ENCODE measurements at places on chromosomes 2 and 18.
A peak's percentile ranks its signal among the peaks of the same experiment; 100 is the strongest.

GRCh38 chr2:190996338-190996946 lies 17.5 kb downstream of the STAT1 start:
- peak; percentile 4 for DNase-seq

DNA sequence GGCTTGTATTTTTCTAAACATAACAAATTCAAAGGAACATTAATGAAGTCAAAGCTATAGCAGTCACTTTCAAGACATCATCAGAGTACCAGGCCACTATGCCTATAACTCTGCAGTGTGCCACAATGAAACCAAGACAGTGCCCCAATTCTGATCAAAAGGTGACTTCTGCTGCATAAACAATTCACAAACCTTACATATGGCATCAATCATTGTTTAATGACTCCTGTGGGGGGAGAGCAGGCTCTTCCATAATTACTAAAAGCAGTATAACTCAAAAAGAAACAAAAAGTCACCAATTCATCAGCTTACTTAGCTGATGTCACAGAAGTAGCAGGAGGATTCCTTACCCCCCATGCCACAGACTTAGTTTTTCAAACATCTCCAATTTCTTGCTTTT lies 15.5 kb downstream of the LPIN2 start:
- no peak for DNase-seq

- no peak for DNase-seq
Measured at GRCh38 chr2:203873461-203873860, 5.9 kb downstream of the CTLA4 start.

DNA sequence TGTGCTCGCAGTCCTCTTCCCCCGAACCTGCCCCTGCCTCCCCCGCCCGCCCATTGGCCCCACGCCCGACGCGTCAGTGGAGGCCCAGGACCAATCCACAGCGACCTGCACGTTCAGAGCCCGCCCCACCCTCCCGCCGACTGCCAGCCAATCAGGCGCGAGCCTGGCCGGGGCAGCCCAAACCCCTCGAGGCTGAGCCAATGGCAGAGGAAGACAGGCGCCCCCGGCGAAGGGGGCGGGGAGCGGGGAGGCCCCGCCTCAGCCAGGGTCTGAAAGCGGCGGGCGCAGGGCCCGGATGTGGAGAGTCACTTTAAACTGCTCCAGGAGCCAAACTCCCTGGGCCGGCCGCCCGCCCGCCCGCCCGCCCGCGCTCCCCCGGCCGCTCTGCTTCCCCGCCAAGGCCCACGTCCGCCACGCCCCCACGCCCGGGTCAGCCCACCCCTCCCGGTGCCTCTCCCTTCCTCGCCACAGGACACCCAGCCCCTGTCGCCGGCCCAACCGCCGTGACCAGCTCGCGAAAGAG lies 520 bp downstream of the SAP130 start:
- DNase-seq, result peak; percentile 98

DNA sequence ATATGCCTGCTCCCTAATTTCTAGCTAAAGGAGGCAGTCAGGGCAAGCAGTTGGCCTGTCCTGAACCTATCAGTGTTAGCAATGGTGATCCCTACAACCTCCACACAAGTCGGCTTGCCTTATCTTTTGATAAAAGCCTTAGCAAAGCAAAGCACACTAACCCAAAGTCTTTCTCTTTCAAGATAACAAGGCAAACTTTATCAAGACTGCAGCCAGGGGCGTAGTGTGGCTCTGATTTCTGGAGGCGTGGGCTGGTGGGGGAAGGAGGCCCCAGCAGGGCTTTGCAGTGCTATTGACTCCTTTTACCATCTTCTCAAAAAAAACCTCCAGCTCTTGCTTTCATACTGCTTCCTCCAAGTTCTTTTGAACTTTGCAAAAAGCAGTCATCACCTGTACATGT lies 40.2 kb upstream of the LAMA1 start:
- no peak for DNase-seq

- DNase-seq, result no peak
Measured at GRCh38 chr2:221518935-221519625, 53.0 kb downstream of the EPHA4 start.

DNA sequence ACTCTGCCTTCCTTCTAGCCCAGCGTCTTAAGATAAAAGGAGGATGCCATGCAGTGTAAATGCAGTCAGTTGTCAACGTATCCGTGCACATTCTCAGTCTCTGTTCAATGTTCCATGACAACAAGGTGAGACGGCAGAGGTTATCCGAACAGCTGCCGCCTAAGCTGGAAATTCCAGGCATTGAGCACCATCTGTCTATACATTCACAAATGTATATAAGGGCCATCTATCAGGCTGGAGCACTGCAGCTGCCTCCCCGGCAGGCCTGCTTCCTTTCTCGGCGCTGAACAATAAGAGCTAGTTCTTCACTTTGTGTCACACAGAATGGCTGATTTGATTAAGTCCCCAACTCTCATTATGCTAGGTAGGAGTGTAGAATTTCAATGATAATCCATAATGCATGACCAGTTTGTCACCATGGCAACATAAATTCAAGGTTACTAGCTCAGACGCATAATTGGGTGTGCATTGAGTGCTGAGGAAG lies 282.2 kb upstream of the SOX11 start:
- peak; percentile 99 for DNase-seq

DNA sequence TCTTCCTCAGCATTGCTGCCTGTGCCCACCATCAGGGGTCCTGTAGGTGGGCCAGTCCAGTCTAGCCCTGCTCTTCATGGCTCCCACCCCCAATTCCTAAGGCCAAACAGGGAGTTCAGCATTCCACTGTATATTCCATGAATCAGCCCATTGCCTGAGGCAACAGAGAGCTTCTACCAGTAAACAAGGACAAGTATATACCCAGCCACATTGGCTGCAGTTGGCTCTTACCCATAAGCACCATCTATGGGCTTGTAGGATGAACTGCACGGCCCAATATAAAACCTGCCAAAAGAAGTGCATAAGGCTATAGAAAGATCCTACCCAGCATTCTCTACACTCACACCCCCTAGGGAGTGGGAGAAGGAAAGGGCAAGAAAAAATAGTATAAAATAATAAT lies 95.1 kb upstream of the SALL3 start:
- DNase-seq, result no peak

- DNase-seq, result peak; percentile 4
Measured at GRCh38 chr2:173982918-173983317, 17.7 kb upstream of the SP3 start.

DNA sequence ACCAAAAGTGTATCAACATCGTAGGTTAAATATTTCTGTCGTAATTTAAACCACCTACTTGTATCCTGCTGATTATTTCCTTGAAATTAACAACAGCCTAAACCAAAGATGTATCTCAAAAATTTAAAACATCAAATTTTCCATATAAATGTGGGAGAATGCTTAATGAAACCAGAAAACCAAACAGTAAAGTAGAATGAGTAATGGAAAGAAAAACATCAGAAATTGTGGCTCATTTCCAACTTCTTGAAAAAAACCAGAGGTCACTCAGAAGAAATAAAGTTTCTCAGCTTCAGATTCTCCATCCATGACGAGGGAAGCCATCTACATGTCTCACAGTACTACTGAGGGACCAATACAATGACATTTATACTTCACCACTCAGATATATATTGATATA lies 296.5 kb downstream of the NOL4 start:
- no peak for DNase-seq

DNA sequence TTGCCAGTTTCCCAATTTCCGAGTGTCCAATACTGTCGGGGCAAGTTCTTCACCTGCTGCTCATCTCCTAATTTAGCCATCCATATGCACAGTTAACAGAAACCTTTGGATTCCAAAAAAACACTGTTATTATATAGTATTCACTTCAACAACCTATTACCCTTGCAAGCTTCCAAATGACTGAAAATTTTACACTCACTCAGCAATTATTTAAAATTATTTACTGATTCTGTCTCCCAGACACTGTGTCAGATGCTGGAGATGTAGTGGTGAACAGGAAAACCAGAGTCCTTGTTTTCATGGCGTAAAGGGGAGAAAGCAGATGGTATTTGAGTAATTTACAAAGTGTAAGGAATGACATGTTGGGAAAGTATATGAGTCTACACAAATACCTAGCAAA lies 53.7 kb upstream of the BMPR2 start:
- DNase-seq, result no peak

- DNase-seq, result no peak
Measured at GRCh38 chr18:289026-289425, 21.2 kb upstream of the THOC1 start.

DNA sequence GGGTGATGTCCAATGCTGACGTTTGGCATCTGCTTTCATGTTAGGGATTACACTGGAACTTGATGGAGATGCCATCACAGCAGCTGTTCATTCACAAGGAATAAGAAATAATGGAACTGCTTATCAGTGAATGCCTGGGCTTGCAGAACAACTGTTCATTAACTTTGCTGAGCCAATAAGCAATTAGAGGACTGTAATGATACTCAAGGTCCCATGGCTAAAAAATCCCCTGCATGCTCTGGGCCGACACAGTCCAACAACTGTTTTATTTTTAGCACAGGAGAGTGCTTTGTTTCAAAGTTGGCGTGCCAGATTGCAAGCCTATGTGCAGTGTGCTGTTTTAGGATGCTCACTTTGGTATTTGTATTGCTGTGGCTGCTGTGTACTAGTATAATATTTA lies 408.0 kb upstream of the RGPD4 start:
- peak; percentile 26 for DNase-seq

DNA sequence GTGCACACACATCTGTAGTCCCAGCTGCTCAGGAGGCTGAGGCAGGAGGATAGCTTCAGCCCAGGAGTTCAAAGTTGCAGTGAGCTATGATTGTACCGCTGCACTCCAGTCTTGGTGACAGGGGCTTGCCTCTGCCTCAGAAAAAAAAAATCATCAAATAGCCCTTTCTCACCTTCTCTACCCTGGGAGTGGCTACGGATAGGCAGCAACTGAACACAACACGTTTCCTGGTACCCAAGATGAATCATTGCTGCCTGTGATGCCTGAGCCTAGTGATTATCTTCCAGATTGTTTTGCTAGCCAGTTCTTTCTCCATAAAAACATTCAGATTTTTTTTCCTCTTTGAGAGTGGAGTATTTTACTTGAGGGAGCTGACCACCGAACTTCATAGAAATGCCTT lies 13.5 kb downstream of the INPP4A start:
- no peak for DNase-seq

DNA sequence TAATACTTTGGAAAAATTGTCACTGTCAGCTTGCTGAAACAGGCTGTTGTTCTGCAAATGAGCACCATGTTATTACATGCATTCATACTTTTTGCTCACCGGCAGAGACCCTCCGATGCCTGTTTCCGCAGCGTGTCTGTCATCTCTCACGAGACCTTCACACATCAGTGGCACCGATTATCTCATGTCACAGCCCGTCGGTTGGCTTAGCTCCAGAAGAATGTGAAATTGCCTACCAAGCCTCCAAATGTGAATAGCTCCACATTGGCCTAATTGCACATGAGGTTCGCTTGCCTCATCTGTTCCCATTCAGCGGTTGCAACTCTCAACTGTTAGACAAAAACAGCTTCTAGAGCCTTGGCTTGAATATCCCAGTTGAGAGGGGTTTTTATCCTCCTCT lies 233.0 kb downstream of the ACTR3 start:
- DNase-seq, result no peak

GRCh38 chr2:219919506-219919905 lies 292.1 kb downstream of the SLC4A3 start:
- no peak for DNase-seq

DNA sequence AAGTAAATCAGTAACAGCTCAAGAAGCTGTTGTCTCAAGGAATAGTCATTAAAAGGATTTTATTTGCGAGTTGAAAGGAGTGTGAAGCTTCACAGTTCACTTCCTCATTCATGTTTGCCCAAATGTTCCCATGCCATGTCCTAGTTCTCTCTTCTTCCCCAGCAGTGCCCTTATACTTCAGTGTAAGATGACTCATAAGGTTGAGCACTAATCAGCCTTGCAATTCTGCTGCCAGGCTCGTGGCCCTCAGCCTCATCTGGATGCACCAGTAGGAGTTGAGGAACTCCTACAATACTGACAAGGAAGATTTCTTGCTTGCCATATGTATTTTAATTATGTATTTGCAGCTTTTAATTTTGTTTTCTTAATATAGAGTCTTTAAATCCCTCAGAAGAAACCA lies 1980.4 kb downstream of the SUCLG1 start:
- no peak for DNase-seq

DNA sequence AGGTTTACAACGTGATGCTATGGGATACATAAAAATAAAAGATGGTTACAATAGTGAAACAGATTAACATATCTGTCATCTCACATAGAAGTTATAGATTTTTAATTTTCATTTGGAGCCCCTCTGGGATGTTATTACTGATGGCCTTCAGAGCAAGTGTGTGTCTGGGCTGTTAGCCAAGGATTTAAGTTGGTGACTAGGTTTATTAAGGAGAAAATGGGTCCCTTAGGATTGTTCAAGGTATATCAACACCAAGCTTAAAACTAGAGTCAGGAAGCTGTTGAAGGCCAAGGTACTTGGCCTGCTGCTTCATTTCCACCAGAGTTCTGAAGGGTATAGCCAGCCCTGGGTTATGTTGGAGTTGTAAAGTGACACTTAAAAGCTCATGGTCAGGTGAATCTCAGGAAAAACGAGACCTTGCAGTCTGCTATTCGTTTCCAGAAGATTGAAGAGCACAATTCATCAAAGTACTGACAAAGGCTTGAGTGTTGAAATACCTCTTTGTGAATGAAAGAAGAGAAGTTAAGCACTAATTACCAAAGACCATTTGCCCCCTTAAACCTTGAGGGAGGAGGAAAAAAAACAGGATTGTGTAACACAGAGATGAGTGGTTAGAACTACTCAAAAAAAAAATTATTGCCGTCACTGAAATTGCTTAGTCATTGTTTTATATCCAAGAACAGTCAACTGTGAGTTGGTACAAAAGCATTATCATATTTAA lies 48.4 kb downstream of the MAP2 start:
- DNase-seq, result peak; percentile 90

DNA sequence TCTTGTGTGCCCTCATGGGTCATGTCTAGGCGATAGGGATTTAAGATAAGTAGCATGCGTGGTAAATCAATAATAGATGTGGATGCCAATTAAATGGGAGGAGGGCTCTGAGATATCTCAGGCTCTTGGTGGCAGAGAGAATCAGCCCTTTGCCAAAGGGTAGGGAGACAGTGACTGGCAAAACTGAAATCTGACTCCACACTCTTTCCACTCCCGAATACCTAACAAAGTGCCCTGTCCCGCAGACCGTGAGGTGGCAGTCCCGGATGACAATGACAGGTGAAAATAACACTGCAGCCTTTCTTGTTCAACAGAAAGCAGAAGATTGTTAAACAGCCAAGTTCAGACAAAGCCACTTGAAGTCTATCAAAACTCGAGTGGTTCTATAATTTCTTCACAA lies 47.0 kb downstream of the C2orf76 start:
- no peak for DNase-seq

All from NCI-H1417 (cell line).